ENCODE measurements at places on chromosomes 12 and 14. TPM values are rescaled to one million over a fixed set of nuclear protein-coding genes. Genes with fewer than 3 reads are reported as not detected.

DNA sequence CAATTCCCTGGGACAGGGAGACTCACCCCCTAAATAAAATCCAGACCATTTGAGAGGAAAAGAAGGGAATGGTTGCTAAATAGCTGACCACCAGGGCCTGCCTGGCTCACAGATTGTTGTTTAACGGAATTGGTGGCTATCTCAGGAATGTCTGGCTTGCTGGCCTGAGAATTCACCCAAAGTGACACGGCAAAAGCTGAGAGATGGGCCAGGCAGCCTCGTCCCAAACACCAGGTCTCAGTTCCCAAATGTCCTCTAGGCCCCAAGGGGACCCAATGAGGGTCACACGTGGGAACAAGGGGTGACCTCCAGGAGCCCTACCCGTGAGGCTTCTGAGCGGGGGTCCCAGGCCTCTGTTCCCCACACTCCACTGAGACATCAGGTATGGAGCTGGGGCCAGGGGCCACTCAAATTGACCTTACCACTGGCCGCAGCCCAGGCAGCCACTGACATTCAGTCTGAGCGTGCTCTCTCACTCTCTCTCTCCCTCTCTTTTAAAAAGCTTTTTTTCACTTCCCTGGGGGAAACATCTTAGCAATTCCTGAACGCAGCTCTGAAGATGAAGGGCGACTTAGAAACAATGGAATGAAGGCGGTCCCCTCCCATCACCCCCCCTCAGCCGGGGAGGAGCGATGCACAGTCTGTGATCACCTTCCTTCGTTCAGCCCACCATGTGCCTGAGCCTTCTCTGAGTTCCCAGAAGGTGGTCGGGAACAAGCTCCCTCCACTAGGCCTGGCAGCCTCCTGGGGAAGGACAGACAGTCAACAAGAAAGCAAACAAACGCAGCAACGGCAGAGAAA, 131.2 kb downstream of the SCARB1 start:
- no peak for DNase-seq

DNA sequence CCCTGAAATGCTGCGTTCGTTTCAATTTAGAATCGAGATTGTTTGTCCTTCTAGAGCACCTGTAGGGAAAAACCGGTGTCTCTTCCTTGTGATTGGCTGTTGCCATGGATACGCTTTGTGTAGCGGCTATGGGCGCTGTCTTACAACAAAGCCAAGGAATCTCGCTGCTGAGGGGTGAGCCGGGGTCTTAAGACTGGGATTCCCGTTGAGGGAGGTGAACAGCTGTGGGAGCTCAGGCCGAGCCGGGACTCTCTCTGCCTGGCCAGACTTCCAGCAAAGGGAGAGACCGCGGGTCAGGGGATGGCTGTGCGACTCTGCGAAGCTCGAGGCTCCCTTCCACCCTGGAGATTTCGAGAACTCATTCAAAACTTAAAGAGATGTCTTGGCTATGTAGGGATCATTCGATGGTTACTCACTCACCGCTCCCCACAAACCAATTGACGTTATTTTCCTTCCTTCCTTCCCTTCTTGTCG, at the start of the genes LRRIQ1 and TSPAN19:
Gene LRRIQ1 (plus strand): TSS at position 118 of the 474 bp plus-strand sequence. CDS start 1,826 bp downstream, outside the sequence.
Gene TSPAN19 (minus strand): TSS at position 44 of the 474 bp plus-strand sequence. CDS start 6,331 bp downstream, outside the sequence.
- DNase-seq: peak; percentile 76

GRCh38 chr14:100902295-100903133, 1.0 kb downstream of the RTL1 start:
- peak; percentile 77 for DNase-seq

DNA sequence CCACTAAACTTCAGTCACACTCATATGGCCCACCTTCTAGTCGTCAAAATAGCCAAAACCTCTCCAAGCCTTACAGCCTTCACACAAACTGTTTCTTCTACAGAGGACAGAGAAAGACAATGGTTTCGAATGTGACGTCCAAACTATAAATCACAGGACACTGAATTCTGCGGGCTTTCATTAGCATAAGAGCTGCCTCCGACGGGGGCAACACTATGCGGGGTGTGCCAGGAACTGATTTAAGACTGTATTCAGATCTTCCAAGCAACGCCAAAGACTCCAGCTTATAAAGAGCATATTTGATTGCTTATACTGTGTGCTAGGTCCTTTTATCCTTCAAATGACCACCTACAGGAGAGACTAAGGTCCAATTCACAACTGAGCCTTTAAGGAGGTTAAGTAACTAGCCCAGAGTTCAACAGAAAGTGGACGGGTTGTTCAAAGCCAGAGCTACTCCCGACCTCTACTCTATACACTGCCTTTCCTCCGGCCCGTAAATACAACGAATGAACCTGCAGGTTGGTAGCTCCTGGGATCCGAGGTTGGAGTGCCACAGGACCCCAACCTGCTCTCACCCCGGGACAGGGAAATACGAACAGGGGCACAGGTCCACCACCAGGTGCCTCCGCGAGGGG, 575 bp downstream of the L2HGDH start:
- no peak for DNase-seq

Gene SERPINA10
- not detected for total RNA-seq

Gene SOX5
- 18.1 TPM for total RNA-seq

DNA sequence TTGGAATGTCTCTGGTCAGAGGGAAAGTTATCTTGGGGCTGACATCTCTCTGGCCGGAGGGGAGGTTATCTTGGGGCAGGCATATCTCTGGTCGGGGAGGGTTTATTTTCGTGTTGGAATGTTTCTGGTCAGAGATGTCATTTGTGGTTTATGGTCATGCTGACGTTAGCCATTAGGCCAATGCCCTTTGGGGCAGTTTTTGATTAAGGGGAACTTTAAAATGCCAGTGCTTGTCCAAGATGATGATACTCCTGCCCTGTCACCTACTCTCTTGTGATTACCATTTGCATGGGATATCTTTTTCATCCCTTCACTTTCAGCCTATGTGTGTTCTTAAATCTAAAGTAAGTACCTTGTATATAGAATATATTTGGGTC, 29.0 kb upstream of the A2M start:
- no peak for DNase-seq

Gene RDH12
- total RNA-seq: not detected

DNA sequence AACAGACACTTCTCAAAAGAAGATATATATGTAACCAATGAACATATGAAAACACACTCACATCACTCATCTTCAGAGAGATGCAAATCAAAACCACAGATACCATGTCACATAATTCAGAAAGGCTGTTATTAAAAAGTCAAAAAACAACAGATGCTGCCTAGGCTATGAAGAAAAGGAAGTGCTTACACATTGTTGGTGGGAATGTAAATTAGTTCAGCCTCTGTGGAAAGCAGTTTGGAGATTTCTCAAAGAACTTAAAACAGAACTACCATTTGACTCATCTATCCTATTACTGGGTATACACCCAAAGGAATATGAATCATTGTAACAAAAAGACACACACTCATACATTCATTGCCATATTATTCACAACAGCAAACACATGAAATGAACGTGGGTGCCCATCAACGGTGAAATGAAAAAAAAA, 35.1 kb downstream of the EIF2S3B start:
- DNase-seq: no peak

DNA sequence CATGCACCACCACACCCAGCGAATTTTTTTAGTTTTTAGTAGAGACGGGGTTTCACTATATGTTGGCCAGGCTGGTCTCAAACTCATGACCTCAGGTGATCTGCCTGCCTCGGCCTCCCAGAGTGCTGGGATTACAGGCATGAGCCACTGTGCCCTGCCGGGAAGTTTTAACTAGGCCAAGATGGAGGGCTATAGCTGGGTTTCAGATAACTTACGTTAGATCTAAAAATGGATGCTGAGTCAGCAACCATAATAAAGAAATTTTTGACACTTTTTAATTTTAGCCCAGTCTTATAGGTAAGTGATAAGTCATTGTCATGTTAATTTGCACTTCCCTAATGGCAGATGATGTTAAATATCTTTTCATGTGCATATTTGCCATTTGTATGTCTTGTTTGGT, 14.4 kb downstream of the ZDHHC17 start:
- DNase-seq: no peak

DNA sequence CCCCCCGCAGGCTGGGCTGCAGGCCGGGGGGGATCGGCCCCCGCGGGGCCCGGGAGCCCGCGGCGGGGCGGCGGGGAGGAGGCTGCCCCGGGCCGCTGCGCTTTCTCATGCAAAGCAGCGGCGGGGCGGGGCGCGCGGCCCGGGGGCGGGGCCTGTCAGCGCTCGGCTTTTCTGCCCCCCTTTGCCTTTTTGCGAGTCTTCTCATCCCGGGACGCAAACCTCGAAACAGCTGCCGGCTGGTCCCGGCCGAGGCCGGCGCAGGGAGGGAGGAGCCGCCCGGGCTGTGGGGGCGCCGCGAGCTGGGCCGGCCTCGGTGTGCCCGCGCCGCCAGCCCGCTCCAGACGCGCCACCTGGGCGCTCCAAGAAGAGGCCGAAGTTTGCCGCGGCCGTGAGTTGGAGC, at the start of gene FZD10:
Gene FZD10 (plus strand): TSS at position 198 of the 400 bp plus-strand sequence. CDS start 479 bp downstream, outside the sequence.
- peak; percentile 72 for DNase-seq

Gene HPD
- 5.6 TPM for total RNA-seq

Gene FOXN4
- total RNA-seq: not detected

DNA sequence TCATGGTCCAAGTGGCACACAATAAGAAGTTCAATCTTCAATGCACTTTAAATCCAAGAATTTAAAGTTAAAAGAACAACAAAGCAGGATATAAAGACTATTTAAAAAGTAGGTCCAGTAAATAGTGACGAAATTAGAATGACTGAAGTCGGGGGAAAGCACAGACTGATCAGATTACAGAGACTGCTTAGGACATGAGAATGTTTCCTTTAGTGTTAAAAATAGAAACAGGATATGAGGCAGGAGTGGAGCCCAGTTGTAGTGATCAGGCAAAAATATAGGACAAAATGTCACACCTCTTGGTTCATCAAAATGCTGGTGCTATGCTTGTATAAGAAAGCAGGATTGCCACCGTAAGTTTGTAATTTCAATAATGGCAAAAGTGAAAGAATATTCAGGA, 52.2 kb upstream of the CD163 start:
- no peak for DNase-seq

DNA sequence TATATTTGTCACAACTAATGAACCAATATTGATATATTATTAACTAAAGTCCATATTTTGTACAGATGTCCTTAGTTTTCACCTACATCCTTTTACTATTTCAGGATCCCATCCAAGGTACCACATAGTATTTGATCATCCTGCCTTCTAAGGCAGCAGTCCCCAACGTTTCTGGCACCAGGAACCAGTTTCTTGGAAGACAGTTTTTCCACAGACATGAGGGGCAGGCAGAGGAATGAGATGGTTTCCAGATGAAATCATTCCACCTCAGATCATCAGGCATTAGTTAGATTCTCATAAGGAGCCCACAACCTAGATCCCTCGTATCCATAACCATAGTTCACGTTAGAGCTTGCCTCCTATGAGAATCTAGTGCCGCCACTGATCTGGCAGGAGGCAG, 82.8 kb upstream of the BCL2L14 start:
- DNase-seq: no peak

DNA sequence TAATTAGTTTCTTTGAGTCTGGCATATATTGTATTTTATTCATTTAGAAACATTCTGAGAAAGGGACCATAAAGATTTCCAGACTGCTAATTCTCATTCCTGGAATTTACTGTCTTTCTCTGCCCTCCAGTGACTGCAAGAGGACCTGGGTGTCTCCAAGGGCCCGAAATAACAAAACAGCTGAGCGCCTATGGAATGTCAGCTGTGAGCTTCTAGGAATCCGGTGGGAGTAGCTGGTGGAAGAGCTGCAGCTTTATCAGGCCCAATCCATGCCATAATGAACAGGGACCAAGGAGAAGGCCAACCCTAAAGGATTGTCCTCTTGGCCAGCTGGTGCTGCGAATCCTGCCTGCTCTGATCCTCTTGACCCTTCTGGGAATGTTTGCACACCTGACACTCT, 31.9 kb downstream of the RDH12 start:
- no peak for DNase-seq

DNA sequence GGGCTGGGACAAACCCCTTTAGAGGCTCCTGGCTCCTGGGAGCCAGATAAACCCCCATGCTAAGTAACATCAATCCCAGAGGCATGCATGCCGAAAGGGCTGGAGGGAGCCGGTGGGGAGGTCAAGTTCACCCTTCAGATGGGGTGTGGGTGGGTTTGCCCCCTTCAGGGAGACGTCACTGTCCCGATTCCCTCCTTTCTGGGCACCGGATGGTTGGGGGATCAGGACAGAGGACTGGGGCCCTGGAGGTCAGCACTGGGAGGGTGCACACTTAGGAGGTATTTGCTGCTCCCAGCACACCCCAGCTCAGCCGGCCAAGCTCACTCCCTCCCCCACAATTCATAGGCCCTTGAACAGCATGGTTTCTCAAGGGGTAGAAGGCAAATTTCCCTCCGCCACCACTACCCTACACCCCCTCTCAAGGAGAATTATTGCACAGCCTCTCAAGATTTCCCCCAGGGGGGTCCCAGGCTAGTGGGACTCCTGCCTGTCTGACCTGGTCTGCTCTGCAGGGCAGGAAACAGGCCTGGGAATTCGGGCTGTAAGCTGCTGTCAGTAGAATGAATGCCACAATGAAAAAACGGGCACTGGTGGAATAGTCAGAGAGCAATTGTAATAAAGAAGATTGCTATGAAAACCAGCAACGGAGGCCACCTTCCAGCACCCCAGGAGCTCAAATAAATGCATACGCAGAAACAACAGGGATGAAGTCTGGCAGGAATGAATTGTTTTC, 63.5 kb downstream of the GALNT16 start:
- no peak for DNase-seq

DNA sequence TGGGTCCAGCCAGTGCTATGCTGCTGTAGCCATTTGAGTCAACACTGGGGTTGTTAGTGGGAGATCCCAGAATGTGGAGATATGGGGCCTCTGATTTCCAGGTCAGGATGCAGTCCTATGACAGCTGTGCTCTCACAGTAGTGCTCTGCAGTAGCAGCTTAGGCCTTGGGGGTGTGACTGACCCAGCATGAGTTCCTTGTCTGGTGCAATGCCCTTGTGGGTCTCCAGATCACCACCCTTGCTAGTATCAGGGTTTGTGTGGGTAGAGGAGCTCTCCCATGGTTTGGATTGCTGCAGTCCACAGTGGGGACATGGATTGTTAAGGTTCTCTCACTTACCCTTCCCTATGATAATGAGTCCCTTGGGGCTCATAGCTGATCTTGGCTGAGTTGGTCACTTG, 113.7 kb downstream of the RAD51B start:
- DNase-seq: no peak

DNA sequence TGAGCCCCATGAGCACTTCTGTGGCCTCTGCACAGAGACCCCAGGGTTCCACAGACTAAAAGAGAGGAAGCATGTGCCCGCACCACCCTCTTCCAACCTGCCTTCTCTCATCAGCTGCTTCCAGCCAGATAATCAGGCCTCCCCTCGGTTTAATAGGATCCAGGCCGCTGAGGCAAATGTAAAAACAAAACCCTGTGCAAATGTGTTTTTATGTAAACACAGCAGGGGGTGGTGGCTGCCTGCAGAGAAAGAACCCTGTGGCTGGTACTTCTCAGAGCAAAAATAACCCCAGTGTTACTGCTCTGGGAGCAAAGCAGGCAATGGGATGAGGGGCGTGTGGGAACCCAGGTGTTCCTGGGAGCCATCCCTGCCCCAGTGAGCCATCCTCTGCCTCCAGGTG, 46.2 kb downstream of the WSCD2 start:
- no peak for DNase-seq

DNA sequence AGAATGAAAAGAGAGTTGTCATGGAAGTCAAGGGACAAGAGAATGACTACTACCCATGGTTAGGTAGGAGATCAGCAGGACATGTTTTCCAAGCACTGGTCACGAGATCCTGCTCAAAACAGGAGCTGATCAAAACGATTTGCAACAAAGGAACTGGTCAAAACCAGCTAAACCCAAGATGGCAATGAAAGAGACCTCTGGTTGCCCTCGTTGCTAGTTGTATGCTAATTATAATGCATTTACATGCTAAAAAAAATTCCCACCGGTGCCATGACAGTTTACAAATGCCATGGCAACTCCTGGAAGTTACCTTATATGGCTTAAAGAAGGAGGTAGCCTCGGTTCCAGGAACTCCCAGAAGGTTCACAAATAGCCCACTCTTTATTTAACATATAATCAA, 95.0 kb upstream of the OTX2 start:
- DNase-seq: no peak

Measured in posterior vena cava (tissue), 2 donors.